ENCODE measurements at places on chromosomes 16 and 17.

DNA sequence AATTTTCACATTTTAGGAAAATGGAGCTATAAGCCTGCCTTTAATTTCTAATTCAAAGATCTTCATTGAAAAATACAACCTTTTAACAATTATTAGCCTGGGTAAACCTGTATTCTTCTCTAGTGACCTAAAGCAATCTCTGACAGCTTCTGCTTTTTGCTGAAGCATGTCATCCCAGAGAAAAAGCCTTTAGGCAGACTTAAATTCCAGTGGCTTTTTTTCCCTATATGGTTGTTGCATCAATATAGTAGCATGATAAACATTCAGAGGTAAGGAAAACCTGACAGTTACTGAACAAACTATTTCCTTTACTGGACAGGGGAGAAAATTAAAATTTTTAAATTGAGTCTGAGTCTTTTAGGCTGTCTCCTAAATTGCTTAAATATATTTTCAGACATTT, 7.8 kb upstream of the EVI2A start:
- DNase-seq = no peak

DNA sequence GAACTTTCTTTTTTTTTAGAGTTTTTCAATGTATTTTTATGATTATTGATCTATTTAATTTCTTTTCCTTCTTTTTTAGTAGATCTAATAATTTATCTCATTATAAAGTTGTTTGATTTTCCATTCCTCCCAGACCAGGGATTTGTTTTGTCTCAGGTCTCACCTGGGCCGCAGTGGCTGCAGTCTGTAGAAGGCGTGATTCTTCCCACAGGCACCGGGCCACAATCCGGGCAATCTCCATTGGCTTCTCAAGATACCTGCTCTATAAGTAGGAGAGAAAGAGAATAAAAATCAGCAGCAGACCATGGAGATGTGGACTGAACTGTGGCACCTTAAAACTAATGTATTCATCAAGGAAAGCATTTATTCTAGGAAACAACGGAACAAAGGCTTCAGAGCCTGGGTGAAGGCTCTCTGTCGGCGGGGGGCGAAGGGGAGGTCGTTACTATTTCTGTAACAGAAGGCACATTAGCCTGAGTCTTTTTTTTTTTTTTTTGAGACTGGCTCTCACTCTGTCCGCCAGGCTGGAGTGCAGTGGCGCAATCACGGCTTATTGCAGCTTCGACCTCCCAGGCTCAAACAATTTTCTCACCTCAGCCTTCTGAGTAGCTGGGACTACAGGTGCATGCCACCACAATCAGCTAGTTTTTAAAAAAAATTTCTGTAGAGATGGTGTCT, 42.7 kb downstream of the STAT3 start:
- no peak for DNase-seq

GRCh38 chr17:66938656-66939055, 25.9 kb upstream of the CACNG4 start:
- DNase-seq = no peak

DNA sequence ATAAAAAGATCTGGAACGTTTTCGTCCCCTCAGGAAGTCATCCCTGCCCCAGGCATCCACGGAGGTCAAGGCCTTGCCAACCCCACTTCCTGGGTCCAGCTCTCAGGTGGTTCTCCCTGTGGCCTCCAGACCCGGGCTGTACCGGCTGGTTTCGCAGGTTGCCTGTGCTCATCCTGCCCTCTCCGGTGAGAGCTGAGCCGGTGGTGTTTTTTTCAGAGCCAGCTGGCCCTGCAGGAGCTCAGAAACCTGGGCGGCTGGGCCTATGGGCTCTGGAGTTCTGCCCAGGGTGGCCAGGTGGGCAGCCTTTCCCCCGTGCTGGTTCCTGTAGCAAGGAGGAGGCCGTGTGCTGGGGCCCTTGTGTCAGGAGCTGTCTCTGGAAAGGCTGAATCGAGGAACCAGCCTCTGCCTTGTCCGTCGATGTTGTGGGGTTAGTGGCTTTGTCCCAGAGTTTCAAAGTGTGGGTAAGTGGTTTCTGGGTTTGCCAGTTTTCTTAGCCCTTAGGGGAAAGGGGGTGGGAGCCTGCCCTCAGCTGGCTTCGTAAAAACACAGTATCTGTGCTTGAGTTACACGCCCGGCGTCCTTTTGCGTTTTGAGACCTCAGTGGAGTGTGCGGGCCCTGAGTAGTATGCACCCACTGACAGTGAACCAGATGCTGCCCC, 23.6 kb downstream of the C16orf90 start:
- DNase-seq = no peak

DNA sequence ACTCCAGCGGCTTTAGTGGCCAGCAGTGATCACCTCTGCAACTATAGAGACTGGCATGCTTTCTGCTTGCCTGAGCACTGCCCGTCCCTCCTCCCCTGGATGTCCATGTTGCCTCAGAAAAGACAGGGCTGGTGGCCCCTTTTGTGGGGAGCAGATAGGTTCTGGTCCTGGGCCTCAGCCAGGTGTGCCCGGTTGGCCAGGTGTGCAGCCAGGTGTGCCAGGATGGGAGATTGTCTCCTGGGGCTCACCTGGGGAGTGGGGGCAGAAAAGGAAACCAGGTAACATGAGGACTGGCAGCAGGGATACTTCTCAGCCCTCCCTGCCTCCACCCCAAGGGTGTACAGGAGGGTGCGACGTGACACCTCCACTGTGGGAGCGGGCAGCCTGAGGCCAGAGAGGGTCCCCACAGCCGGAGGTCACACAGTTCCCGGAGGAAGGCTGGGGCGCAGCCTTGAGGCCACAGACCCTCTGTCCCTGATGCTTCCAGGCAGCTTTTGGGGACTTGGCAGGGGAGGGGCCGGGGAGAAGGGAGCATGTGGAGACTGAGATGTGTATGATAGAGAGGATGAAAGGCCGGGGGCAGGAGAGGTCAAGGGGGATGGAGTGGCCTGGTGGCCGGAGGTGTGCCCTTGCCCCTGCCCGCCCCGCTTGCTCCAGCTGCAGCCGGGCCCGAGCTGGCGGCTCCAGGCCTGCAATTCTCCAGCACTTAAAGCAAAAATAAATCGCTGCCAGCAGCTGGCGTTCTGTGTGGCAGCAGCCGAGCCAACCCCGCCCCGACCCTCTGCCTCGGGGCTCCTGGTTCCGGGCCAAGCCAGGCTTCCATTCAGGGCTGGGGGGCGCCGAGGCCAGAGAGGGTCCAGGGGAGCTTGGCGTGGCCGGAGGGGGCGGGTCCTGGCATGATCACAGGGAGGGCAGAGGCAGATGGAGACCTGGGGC, 6.7 kb downstream of the KCNJ12 start:
- DNase-seq = no peak

DNA sequence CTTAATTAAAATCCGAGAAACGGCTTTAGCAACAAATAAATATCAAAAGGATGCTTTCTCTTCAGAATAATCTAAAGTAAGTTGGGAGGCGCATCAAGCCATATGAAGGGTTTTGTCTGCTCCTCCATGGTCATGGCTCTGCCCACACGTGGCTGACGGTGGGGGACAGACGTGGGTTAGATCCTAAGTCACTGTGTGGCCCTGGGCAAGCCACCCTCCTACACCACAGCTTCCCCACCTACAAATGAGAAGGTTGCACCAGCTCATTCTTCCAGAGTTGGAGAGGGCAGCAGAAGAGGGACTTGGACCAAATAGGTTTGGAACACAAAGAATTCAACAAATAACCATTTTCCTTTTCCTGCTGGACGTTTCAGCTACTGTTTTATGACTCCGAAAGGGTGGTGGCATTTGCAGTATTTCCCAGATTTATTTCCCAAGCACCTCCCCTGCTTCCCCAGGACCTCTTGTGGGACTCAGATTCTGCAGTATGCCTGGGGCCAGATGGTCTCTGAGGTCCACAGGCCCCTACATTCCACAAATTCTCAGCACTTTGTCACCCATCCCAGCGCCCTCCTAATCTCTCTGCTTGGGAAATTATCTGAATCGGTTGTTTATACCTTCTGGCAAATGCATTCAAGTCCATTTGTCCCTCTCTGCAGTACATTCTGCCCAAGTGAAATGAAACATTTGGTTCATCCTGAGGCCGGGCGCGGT, 17.8 kb downstream of the LRRC75A start:
- no peak for DNase-seq
